ENCODE measurements at places on chromosomes 13 and 19.

- DNase-seq: no peak
These were observed 25.4 kb upstream of the NANOS2 start for GRCh38 chr19:45939792-45940514.

GRCh38 chr13:45119991-45120864 lies at the start of gene GTF2F2:
Gene GTF2F2 (plus strand): TSS chr13:45120510. CDS start chr13:45120656, 146 bp downstream.
- DNase-seq: peak; percentile 78

DNA sequence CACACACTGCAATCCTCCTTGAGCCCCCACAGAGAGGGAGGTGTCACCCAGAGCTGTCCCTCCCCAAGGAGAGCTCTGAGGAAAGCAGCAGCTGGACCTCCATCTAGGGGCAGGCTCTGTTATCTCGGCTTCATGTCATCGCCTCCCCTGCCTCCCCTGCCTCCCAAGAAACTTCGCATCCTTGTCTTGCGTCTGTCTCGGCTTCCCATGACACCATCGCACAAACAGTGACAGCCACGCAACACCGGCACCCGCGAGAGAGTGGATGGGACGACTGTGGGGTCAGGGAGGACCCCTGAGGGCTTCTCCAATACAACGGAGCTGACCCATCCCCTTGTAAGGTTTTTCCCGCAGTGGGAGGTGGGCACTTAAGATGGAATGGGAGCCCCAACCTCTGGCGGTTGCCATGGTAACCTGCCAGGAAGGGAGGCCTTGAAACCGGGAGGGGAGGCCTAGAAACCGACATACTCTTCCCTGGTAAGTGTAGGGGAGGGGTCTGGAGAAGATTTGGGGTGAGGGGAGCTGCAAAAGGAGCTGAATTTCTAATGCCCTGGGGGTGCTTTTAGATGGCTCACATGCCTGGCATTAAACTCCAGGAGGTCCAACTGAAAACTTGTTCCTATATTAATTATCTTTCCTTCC lies 16.3 kb downstream of the TLE2 start:
- no peak for DNase-seq

GRCh38 chr19:29515706-29516357 lies 10.0 kb upstream of the VSTM2B start:
- DNase-seq: no peak

DNA sequence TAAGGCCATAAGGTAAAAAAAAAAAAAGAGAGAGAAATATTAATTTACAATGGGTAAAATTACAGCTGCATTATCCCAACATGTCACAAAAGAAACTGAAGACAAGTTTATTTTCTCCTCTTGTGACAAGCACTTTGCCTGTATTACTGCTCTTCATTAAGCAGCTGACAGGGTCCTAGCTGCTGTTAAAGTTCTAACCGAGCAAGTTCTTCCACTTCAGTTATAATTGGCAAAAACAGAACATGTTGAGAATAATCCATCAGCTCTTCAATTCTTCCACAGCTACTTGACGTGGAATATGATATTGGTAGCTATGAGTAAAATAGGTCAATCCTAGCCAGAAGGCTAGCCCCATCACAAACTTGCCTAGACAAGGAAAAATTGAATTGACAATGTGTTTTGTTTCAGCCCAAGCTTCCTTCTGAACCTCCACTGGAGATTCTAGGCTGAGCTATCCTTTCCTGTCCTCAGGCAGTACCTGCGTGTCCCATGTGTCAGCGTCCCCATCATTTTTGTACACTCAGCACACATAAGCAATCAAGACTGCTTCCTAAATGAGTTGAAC lies 32.2 kb upstream of the DOCK9 start:
- no peak for DNase-seq

GRCh38 chr19:29842471-29843179 lies 30.8 kb downstream of the CCNE1 start:
- DNase-seq: no peak

- DNase-seq: peak; percentile 26
These were observed 14.2 kb downstream of the CHERP start for GRCh38 chr19:16527971-16528521.

- DNase-seq: no peak
These were observed 438 bp downstream of the PRKCSH start for GRCh38 chr19:11435833-11436313.

DNA sequence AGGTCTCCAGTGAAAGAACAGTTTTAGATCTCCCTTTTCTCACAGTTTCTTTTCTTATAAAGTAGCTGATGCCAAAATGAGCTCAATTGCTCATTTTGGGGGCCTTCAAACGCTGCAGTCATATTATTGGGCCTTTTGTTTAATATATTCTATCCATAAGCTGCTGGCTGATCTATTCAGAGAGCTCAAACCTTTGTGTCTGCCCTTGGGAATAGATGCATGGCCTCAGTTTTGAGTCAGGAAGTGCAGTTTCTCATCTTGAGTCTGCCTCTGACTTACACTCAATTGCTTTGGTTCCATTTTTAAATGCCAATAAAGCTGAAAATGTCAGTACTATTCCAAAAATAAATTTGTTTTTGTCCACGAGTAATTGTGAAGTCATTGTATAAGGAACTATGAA lies 468.9 kb downstream of the KLF12 start:
- no peak for DNase-seq

- no peak for DNase-seq
These were observed 9.7 kb upstream of the DACH1 start for GRCh38 chr13:71876648-71877255.

- no peak for DNase-seq
These were observed 77.2 kb upstream of the PABPC3 start for GRCh38 chr13:25018729-25019115.

DNA sequence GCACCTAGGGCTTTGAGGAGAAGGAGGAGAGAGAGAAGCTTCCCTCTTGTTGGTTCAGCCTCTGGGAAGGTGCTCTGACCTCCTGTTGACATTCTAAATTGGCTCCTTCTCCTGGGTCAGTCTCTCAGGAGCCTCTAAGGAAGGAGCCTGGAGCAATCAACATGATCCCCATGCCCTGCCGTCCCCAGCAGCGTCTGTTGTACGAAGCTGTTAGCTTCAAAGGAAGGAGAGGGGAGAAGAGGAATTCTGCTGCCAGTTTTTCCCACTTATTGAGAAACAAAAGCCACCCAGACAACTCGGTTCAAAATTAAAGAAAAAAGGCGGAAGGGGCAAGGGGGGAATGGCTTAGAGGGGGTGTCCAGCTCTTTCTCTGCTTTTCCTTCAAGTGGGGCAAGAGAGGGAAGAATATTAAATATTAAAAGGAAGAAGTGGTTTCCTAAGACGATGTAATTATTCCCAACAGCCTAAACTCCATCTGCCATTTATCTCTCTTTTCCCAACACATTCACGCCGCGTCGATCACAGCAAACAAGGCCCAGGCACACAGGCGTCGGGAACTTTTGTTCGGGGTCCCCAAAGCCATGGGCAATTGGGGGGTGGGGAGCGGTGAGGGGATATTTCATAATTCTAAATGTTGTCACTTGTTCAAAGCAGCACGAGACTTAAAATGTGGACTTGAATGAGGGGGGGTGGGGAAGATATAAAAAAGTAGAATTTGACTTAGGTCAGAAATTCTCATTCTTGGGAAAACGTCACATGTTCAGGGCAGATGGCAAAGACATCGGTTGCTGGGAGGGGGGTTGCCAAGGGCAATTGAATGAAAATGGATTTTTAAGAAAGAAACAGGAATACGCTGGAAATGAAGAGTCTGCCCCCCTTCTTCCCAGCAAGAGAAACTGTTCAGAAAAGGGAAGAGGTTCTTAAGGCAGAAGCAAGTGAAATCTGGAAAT lies 116.8 kb upstream of the CACNA1A start:
- no peak for DNase-seq

- DNase-seq: no peak
These were observed 255.9 kb upstream of the STARD13 start for GRCh38 chr13:33541456-33541855.

DNA sequence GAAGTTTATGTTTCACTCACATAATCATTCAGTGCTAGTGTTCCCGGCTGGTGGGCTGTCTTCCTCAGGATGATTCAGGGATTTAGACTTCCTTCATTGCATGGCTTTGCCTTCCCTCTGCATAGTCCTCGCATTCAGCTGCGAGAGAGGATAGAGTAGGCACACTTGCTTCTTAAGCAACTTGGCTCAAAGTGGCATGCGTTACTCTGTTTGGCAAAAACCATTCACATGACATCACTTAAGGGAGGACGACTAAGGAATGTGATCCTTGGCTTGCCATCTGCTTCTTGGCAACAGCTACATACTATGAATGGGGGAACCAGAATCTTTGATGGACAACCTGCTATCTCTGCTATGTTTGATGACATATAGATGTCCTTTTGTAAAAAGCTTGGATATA lies 359.3 kb downstream of the TDRD3 start:
- no peak for DNase-seq

DNA sequence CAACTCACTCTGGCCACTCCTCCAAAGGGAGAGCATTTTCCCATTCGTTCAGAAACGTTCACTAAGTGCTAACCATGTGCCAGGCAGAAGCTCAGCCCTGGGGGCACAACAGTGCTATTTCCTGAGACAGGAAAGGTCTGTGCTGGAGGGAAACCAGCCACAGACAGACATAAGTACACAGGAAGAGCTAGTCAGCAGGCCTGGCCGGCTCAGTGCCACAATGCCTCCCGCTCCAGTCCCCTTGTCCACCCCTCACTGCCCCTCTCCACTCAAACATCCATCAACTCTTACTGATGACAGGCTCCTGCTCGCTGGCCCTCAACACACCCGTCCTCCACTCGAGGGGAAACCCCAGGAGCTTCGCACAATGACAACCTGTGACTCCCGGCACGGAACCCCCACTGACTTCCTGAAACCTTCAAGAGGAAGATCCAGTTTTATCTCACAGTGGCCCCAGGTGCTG lies 11.3 kb upstream of the PLA2G4C start:
- DNase-seq: no peak

DNA sequence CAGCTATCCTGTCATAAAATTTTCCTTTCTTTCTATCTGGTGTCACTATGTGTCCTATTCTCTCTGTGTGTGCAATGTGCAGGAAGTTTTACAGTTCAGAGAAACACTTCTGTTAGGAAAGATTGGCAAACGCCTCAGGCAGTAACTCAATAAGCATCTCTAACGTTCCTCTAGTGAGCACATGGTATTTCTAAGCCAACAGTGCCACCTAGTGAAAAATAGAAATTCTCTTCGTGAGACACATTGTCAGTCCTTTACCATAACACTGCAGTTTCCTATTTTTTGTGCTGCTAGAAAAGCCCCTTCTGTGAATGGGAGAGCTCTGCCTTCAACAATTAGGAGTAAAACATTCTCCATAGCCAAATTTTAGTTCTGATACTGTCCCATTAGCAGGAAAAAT lies 50.7 kb downstream of the ZNF723 start:
- DNase-seq: no peak

DNA sequence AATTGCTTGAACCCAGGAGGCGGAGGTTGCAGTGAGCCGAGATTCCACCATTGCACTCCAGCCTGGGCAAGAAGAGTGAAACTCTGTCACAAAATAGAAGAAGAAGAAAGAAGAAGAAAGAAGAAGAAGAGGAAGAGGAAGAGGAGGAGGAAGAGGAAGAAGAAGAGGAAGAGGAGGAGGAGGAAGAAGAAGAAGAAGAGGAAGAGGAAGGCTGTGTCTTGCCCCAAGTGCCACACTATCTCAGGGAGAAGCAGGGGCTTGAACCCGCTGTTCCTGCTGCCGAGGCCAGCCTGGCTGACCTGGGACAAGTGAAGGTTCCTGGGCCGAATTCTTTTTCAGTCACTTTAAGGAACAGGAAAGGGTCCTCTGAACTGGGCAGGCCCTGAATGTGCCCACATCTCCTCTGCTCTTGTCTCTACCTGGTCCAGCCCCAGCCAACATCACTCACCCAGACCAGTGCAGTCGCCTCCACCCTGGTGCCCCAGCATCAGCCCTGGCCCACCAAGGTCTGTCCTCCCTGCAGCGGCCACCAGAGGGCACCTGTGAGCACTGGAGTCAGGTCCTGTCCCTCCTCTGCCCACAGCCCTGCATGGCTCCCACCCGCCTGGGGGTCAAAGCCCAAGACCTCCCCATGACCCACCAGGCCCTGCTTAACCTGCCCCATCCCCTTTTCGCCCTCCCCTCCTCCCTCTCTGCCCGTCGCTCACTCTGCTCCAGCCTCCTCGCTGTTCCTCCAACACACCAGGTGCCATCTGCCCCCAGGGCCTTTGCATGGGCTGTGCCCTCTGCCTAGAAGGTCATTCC lies 20.0 kb downstream of the TICAM1 start:
- DNase-seq: peak; percentile 69

- DNase-seq: no peak
These were observed 419.7 kb downstream of the KLF12 start for GRCh38 chr13:73714522-73714921.
